ENCODE measurements at places on chromosomes 2 and 18.

DNA sequence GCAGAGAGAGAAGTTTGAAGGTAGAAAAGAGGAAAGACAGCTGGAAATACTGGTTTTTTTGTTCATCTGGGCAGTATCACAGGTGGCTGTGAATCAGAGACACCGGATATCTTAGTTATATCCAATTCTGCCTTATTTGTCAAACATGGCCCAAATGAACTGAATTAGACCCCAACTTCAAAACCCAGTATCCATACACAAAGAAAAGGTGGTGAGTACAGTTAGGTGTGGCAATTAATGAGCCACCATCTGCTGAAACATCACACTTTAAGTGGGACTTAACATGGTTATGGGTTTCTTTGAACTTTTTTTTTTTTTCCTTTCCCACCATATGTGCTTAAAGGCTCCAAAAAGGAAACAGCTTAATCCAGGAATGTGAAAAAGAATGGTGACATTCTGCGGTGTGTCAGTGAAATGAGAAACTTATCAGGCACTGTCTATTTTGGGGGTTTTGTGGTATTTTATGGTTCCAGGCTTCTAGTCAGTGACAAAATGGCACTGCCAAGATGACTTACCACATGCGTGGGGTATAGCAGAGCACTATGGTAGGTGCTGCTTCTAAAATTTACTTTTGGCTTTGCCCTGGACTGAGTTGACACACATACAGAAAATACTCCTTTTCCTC is 5.0 kb upstream of the TMEM178A start:
- no peak for DNase-seq

GRCh38 chr18:76428396-76429261 is 66.4 kb downstream of the ZNF516 start:
- DNase-seq: no peak

DNA sequence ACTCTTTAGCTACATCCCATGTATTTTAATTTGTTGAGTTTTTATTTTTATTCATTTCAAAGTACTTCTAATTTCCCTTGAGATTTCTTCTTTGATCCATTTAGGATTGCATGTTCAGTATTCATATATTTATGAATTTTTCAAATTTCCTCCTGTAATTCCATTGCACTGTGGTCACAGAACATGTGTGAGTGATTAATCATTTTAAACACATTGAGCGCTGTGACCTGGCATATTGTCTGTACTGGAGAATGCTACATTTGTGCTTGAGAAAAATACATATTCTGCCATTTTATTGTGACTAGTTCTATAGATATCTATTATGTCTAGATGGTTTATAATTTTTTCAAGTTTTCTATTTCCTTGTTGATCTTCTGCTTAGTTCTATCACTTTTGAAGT is 353.7 kb downstream of the RAD51AP2 start:
- DNase-seq: no peak

DNA sequence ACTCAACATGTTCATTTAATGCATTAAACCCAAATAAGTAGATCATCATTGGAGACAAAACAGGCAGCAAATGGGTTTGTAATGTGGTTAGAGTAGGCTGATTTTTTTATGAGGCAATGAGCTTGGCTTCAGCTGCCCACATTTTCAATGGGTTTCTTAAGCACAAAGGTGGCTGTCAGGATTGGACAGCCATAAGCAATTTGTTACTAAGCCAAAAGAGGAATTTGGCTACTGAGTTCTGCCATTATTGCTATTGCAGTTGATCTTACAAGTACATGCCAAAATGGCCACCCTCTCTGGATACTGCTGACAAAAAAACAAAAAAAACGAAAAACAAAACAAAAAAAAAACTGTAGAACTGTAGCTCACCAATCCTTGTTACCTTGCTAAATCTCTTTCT is 1348.0 kb upstream of the PIK3C3 start:
- DNase-seq: no peak

GRCh38 chr2:175568109-175568730 is 386.7 kb upstream of the ATP5MC3 start:
- DNase-seq: no peak

DNA sequence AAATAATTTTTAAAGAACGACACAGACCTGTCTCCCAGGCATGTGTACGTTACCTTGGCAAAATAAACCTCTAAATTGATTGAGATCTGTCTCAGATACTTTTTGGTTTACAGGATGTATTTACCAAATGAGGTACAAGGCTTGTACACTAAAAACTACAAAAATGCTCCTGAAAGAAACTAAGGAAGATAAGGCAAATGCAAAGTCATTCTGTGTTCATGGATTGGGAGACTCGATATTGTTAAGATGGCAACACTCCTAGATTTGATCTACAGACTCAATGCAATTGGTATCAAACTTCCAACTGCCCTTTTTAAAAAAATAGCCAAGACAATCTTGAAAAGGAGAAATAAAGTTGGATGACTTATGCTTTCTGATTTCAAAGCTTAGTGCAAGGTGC is 11.5 kb upstream of the KCNE4 start:
- DNase-seq: no peak

DNA sequence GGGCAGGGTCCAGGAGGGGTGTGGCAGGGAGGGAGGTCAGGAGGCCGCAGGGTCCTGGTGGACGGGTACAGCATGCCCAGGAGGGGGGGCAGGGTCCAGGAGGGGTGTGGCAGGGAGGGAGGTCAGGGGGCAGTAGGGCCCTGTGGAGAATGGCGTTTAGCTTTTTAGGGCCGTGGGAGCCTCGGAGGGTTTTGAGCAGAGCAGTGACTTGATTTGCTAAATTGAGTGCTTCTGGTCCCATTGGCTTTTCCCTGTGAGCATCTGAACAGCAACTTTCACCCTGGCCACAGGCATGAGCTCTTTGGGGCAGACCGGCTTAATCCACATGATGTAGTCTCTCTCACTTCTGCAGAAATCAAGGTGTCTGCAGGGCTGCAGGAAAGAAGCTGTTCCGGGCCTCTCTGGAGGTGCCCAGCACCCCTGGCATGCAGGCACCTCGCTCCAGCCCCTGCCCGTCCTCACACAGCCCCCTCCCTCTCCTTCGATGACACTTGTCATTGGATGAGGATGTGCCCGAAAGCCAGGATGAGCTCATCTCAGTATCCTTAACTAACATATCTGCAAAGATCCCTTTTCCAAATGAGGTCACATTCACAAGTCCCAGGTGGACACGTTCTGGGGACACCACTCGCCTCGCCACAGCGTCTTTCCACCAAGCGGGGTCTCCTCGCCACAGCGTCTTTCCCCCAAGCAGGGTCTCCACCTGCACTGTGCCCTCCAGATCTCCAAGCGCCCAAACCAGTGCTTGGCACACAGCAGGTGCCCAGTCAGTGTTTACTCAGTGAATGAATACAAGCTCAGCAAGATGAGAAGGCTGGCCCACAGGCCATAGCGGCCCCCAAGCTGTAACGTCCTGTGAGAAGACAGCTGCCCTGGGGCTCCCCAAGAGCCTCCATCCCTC is 94.0 kb downstream of the NDUFA10 start:
- no peak for DNase-seq
